NK-92 treated with Interleukin-12 subunit alpha and Interleukin-12 subunit beta, amount 100 ng/mL, for 24 hours (cell line): ENCODE measurements at places on chromosomes 12 and 14.

GRCh38 chr12:107282628-107283027 lies 189.3 kb upstream of the CRY1 start:
- DNase-seq: no peak

- DNase-seq: no peak
These were observed 912.0 kb downstream of the GALC start for GRCh38 chr14:87081004-87081403.

DNA sequence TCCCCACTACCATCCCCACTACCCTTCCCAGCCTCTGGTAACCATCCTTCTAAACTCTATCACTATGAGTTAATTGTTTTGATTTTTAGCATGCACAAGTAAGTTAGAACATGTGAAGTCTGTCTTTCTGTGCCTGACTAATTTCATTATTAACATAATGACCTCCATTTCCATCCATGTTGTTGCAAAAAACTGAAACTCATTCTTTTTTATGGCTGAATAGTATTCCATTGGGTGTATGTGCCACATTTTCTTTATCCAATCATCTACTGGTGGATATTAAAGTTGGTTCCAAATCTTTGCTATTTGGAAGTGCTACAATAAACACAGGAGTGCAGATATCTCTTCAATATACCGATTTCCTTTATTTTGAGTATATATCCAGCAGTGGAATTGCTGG lies 13.2 kb upstream of the PPM1H start:
- DNase-seq: no peak

DNA sequence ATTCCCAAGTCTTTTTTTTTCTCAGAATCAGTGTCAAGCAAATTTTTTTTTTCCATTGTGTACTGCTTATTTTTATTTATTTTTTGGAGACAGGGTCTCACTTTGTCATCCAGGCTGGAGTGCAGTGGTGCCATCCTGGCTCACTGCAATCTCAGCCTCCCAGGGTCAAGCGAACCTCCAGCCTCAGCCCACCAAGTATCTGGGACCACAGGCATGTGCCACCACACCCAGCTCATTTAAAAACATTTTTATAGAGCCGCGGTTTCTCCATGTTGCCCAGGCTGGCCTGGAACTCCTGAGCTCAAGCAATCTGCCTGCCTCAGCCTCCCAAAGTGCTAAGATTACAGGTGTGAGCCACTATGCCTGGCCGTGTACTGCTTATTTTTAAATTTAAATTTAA lies 68.1 kb downstream of the TBC1D30 start:
- no peak for DNase-seq

DNA sequence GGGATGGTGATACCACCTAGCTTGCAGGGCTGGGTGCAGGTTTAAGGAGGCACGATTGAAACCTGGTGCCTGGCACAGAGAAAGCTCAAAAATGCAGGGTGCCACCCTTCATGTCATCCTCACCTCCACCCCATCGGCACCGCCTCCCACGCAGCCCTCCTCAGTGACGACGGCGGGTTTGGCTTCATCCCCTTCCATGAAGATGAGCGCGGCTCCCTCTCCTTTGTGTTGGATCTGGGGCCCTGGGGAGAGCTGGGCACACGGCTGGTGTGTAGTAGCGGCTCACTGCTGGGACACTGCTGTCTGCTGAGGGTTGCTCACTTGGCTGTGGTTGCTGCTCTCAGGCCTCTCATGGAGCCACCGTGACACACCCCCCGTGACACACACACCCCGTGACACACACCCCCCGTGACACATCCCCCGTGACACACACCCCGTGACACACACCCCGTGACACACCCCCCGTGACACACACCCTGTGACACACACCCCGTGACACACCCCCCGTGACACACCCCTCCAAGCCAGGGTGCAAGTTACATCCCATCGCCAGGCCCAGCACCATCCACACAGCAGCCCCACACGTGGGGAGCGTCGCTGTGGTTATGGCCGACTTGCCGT lies 42.9 kb upstream of the FZD10 start:
- no peak for DNase-seq

- no peak for DNase-seq
These were observed 3.2 kb downstream of the SLC38A6 start for GRCh38 chr14:60984196-60984595.

DNA sequence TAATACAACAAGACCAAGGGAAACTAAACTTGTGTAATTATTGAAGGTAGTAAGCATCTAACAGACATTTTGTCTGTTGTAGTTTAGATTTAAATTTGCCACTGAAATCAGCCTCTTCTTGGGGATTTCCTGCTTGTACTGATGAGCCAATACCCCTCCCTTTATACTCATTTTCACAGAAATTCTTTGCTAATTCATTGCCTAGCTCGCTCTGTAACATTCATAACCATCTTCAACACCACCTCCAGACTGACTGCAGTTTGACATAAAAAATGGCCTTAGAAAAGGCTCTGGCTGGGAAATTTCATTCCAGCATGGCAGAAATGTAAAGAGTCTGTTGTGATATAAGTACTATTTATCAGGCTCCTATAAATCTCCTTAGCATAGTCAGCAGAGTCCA lies 109.7 kb upstream of the FLRT2 start:
- no peak for DNase-seq

DNA sequence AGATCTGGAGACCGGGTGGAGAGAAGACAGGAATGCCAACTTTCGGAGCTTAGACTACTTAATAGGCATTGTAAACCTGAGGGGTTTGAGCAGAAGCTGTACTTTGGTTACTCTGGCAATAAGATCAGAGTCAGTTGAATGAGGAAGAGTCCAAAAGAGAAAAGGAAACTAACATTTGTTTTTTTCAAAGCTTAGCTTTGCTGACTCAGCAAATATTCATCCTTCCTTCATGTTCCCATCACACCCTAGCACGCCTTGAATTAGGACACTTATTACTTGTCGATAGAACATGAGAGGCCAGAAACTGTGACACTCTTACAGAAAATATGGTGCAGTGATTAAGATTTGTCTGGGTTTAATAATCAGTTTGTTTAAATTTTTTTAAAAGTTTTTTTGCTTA lies 266.9 kb upstream of the ATP2B1 start:
- no peak for DNase-seq

GRCh38 chr12:107079172-107080011 lies 14.0 kb downstream of the CRY1 start:
- no peak for DNase-seq

DNA sequence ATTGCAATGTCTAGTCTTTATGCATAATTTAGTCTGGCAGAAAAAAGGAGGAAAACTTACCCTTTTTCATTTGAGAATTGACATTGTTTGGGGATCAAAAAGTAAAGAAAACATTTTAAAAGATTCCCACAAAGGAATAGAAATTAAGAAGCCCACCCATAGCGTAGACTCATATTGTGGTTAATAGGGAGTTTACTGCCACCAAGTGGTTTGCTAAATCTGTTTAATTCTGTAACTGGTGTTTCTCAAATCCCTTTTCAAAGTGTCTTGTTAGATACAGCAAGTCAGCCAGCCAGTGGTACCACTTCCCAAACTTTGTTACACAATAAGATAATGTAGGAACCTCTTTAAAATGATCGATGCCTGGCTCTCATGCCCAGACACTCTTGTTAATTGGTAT lies 180.3 kb downstream of the IPO8 start:
- no peak for DNase-seq

- DNase-seq: no peak
These were observed 142.0 kb downstream of the PLXNC1 start for GRCh38 chr12:94290353-94290752.

DNA sequence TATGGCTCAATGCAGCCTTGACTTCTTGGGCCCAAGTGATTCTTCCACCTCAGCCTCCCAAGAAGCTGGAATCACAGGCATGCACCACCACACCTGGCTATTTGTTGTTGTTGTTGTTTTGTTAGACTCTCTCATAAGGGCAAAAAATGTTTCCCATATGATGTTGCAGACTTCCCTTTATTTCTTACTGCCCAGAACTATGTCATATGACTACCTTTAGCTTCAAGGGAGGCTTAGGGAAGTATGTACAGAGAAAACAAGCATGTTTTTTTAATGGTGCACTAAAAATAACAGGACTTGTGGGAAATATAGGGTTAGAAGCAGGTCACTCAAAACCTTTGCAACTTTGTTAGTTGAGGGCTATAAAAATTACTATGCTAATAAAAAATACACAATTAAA lies 4.3 kb upstream of the GPR19 start:
- no peak for DNase-seq

DNA sequence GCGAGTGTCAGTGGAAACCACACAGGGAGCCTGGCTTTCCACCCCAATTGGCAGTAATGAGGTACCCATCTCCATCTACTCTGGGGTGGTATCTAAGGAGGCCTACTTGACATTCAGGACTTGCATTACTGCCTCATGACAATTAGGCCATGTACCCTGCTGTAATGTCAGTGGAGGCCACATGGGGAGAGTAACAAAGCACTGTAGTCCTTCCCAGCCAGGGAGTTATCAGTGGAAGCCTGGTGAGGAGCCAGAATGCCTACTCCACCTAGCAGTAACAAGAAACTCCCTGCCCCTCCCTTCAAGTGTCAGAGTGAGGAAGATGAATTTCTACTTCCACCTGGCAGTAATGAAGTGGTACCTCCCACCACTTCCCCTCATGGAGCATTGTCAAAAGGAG lies 12.5 kb downstream of the TIMM9 start:
- no peak for DNase-seq

GRCh38 chr14:100739306-100739705 lies 12.6 kb downstream of the DLK1 start:
- DNase-seq: no peak

DNA sequence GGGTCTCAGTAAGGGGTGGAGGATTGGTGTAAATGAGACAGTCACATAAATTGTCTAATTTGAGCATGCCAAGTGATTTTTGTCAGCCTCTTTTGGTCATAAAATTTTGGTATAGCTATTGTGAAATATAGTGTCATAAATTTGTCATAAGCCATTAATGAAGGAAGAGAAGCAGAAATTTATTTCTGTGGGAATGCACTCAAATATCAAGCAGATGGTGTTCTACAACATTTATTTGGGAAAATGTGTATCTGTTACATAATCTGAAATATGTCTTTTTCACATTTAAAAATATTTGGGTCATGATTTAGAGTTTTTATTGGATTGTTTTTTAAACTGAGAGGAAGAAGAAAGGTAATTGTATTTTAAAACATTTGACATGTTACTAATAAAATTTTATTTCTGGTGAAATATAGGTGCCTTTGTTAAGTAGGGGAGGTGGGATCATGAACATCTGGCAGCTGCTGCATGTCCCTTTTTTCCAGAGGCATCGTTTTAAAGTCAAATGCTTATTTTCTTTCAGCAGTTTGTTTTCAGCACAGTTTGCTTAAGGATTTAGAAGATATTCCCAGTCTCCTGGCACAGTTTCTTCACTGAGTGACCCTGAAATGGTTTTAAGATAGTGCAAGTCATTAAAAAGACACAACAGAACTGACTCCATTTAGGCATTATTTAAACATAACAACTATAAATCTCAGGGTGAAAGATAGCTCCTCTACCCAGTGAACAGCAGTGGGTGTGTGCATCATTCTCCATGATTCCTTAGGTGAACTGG lies 371.7 kb downstream of the SNAPC1 start:
- no peak for DNase-seq

GRCh38 chr12:79706156-79706555 lies 15.4 kb upstream of the PAWR start:
- DNase-seq: no peak

GRCh38 chr14:32779840-32780239 lies 158.8 kb upstream of the NPAS3 start:
- no peak for DNase-seq

DNA sequence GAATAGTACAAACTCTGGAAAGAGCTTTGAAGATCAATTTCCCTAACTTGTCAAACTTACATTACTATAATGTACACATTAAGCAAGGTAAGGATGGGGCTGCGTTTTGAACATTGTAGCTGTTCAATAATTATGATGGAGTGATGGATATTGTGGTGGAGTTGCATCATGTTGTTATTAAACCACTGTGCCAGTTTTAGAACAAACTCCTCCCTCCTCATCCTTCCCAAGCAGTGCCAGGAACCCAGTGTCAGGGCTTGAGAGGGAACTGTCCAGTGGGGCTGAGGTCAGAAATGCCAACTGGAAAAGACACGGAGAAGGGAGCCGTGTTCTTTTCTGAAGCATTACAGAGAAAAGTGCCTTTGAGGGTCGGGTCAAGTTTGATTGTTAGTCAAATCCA lies 31.9 kb upstream of the PAPOLA start:
- DNase-seq: no peak

DNA sequence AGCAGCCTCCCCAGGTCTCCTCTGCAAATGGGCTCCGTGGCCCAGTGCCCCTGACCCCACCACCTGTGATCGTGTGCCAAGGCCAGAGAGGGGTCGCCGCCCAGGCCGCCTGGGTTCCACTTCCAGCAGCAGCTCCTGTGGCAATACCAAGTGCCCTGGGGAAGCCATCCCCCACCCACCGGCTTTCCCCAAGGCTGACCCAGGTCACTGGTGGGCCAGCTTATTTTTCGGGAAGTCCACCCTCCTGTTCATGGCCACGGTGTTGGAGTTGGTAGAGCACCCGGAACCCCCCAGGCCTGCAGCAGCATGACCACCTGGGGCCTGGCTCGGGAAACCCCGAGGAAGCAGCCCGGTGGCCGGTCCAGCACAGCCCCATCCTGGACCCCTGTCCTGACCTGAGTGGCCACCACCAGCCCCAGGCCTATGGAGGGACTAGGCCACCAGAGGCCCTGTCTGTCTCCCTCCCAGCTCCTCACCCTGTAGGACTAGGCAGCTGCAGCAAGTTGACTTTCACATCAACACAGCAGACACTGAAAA lies 40.8 kb upstream of the OASL start:
- no peak for DNase-seq
